ENCODE measurements at places on chromosomes 3 and 15.
A peak's percentile ranks its signal among the peaks of the same experiment; 100 is the strongest.

GRCh38 chr3:48966876-48967361 is 23.1 kb upstream of the P4HTM start:
- peak; percentile 27 for DNase-seq

DNA sequence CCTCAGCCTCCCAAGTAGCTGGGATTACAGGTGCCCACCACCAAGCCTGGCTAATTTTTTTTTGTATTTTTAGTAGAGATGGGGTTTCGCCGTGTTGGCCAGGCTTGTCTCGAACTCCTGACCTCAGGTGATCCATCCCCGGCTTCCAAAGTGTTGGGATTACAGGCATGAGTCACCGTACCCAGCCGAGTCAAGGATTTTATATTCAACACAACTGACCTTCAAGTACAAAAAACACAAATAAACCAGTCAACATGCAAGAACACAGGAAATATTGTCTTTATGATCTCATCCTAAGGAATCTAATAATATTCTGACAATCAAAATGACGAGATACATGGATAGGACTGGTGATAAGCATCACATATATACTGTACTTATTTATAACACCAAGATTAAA is 37.9 kb downstream of the TJP1 start:
- DNase-seq, result no peak

DNA sequence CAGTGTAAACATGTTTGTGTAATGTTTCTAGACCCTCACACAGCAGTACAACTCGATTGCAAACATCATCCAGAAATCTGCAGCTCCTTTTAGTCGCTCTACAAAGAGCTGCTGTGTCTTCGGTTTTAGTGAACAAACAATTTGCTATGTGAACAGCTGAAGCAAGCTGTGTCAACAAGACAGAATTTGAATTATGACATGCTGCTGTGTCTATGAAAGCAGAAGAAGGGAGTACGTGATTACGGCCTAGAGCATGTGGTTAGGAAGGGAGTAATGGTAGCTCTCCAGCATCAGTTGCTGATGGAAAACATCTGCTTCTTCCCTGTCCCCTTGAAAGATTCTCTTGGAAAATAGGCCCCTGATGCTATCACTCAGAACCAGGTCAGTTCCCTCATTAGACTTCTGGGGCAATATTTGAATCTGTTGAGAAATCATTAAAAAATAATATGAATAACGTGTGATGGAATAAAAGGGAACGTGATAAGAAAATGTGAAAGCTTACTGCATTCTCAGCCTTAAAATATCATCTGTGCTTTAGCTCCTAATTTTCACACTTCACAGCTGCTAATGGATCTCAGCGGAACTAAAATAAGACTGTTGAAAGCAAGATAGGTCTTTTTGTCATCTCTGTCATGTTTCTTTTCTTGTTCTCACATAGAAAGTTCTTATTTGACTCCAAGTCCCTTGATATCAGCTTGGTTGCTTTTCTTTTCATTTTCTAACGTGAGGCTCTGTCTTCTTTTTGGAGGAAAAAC is 891.5 kb downstream of the ROBO2 start:
- no peak for DNase-seq

DNA sequence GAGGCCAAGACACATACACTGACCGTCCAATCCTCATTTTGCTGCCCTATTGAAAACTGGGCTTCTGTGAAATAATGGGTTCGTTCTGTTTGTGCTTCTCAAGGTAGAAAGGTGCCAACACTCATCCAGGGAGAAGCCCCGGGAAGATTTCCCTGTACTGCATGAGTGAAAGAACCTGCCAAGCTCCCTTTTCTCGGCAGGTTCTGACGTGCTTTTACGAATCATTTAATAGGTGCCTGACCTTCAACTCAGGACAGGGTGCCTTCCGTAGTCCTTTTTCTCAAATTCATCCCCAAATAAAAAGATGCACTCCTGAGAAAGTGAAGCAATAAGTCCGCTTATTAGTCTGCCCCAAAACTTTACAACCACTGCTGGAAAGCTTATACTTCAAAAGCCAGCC is 64.2 kb downstream of the B3GNT5 start:
- DNase-seq, result no peak

GRCh38 chr3:137008976-137009375 is 51.2 kb downstream of the IL20RB start:
- DNase-seq, result no peak

DNA sequence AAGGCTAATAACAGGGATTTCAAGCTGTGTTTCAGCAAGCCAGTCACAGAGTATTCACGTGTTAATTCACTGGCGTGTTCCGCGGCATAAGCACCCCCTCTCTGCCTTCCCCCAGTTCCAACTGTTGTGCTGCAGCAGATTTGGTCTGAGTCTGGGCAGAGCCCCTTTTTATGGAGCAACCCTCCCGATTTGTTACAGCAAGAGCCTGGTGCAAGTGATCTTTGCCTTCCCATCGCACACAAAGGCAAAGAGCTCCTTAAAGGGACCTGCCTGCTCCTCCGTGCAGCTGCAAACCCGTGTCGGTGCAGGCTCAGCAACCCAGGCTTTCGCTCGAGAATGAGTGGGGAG is 170.5 kb downstream of the KCNAB1 start:
- DNase-seq, result no peak

GRCh38 chr15:70494852-70495571 is 268.3 kb downstream of the UACA start:
- DNase-seq, result no peak

GRCh38 chr3:38314764-38315487 is 31.7 kb upstream of the XYLB start:
- no peak for DNase-seq

- peak; percentile 2 for DNase-seq
Measured at GRCh38 chr3:94162700-94163099, 99.8 kb downstream of the NSUN3 start.

GRCh38 chr3:177604181-177604580 is 406.9 kb upstream of the TBL1XR1 start:
- DNase-seq, result no peak

GRCh38 chr3:112253301-112253971 is 40.6 kb downstream of the SLC9C1 start:
- DNase-seq, result no peak

GRCh38 chr15:97141360-97141759 is 810.9 kb downstream of the NR2F2 start:
- DNase-seq, result no peak

GRCh38 chr3:11734-12133 is 184.8 kb upstream of the CHL1 start:
- no peak for DNase-seq

GRCh38 chr3:134374105-134374790 is at the start of gene AMOTL2:
TSS of gene AMOTL2 (minus strand) at chr3:134374447. CDS start at chr3:134371433, 3,014 bp downstream.
- no peak for DNase-seq

DNA sequence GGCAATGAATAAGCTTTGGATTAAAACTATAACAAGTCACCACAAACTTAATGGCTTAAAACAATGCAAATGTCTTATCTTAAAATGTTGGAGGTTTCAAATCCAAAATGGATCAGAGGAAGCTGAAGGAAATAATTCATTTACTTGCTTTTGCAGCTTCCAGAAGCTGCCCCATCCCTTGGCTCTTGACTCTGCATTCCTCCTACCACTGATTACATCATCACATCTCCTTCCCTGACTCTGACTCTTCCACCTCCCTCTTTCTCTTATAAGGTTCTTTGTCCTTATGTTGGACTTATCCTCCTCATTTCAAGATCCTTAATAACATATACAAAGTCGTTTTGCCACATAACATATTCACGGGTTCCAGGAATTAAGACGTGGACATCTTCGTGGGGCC is 982.8 kb upstream of the ROBO1 start:
- DNase-seq, result no peak

GRCh38 chr3:148697306-148698189 is at the start of gene AGTR1:
TSS of gene AGTR1 (plus strand) at chr3:148697903. CDS start at chr3:148741036, 43,133 bp downstream.
- DNase-seq, result no peak

GRCh38 chr3:58043933-58044332 is 35.7 kb downstream of the FLNB start:
- no peak for DNase-seq

- no peak for DNase-seq
Measured at GRCh38 chr3:36937492-36937891, 7.4 kb downstream of the TRANK1 start.

GRCh38 chr3:13785853-13786436 is 93.9 kb downstream of the WNT7A start:
- DNase-seq, result no peak

GRCh38 chr15:89007989-89008388 is 80.3 kb upstream of the ABHD2 start:
- DNase-seq, result no peak

DNA sequence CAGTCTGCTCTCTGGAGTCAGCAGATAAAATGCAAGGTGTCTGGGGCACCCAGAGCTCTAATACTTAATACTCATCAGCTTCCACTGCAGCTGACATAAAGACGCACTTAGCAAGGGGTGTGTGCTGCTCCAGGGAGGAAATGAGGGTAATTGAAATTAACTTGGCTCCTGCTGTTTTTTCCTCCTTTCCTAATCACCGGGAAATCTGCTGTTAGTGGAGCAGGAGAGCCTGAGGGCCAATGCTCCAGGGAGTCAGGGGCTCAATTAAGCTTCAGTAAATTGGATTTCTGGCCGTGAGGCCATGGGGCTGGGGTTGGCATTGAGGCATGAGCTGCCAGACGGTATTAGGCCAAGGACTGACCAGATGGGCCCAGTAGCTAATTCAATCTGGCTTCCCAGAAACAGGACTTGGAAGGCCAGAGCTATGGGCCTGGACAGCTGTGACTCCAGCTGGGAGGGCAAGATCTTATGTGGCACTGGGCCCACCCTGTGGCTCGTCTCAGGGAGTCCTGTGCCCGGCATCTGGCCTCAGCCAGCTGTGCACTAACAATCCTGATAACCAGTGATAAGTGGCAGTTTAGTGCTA is 30.7 kb upstream of the CHRNB4 start:
- DNase-seq, result no peak

GRCh38 chr3:30747771-30748281 is 141.4 kb downstream of the TGFBR2 start:
- no peak for DNase-seq

- no peak for DNase-seq
Measured at GRCh38 chr3:56921573-56922453, 120.1 kb upstream of the ARHGEF3 start.

DNA sequence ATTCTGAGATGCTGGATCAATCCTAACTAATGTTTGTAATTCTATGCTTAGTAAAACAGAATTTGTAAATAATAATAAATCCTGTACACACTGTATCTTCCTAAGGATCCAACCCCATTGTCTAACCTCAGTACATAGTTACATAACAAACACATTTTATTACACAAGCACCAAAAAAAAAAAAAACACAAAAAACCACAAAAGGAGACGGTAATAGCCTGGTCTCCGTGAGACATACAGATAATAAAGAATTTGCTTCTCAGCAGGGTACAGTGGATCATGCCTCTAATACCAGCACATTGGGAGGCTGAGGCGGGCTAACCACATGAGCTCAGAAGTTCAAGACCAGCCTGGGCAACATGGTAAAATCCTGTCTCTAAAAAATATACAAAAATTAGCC is 558.7 kb downstream of the MAGI1 start:
- DNase-seq, result no peak

GRCh38 chr3:170355738-170356595 is 1.5 kb upstream of the SKIL start:
- no peak for DNase-seq

GRCh38 chr3:143585720-143586456 is 262.4 kb downstream of the SLC9A9 start:
- no peak for DNase-seq

GRCh38 chr3:12924437-12924836 is 83.1 kb upstream of the RPL32 start:
- DNase-seq, result no peak

DNA sequence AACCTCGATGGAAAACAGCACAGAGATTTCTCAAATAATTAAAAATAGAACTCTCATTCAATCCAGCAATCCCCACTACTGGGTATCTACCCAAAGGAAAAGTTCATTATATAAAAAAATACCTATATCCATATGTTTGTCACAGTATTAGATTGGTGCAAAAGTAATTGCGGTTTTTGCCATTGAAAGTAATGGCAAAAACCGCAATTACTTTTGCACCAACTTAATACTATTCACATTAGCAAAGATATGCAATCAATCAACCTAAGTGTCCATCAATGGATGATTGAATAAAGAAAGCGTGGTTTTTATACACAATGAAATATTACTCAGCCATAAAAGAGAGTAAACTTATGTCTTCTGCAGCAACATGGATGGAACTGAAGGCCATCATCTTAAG is 12.2 kb upstream of the CCDC54 start:
- no peak for DNase-seq

- no peak for DNase-seq
Measured at GRCh38 chr3:17120115-17120514, 235.4 kb downstream of the PLCL2 start.

DNA sequence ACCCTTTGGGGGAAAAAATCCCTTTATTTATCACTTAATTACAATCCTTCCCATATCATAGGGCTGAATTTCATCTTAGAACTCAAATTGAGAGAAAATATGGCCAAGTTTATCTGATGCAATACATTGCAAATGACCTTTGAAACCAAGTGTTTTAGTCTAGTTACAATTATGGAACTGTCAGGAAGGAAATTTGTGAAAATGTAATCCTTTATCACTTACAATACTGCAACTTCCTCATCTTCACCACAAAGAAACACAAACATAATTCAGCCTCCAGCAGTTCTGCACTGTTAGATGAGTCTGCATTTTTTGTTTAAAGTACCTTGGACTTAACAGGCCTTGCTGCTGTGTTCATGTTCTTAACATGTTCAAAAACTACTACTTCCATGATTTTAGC is 4.6 kb downstream of the CCPG1 start:
- DNase-seq, result no peak

GRCh38 chr3:185859294-185859972 is 34.6 kb upstream of the IGF2BP2 start:
- no peak for DNase-seq

- DNase-seq, result no peak
Measured at GRCh38 chr3:127915115-127915936, at the start of gene KBTBD12. TSS of gene KBTBD12 (plus strand) at chr3:127915232. CDS start at chr3:127923062, 7,830 bp downstream.

DNA sequence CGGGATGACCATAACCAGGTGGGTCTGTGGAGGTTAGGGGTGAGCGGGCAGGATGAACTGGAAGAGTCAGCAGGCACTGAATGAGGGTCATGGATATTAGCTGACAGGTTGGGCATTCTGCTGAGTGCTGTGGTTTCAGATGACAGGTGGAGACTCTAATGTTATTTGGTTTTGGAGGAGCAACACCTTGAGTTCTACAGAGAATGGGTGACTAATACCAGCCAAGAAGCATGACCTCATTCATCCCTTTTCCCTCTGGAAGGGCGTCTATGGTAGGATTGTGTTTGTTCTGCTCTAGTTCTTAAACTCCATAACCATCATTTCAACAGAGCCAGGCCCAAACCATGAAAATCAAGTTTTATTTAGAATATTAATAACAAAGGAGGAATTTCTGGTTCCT is 550.7 kb upstream of the LMCD1 start:
- no peak for DNase-seq

DNA sequence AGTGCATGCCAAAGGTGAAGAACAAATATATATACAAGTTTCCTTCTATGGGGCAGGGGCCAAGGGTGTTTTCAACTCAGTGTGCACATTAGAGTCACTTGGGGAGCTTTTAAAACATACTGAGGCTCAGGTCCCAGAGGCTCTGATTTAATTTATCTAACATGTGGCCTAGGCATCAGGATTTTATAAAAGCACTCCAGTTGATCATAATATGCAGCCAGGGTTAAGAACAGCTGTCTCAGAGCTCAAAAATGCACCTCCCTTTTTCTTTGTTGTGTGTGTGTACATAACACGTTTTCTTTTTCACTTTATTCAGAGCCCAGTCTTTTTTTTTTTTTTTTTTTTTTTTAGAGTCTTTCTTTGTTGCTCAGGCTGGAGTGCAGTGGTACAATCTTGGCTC is 57.9 kb upstream of the SETD2 start:
- DNase-seq, result no peak
